Hair follicle dermal papilla cell (primary cell): ENCODE measurements at places on chromosomes 1 and 21. TPM values are rescaled to one million over a fixed set of nuclear protein-coding genes. Genes with fewer than 3 reads are reported as not detected.

Gene EXO1
- total RNA-seq, result 1.7 and 3.2 TPM in 2 replicates

Gene ITPKB
- total RNA-seq, result 13.8 and 14.1 TPM in 2 replicates

Gene CD101
- total RNA-seq, result 0.49 TPM in 1 of 2 replicates, not detected in the other

Gene PUSL1
- 21.9 and 27.4 TPM in 2 replicates for total RNA-seq

Gene CNTN2
- not detected in 2 replicates for total RNA-seq

Gene MARK1
- 3.5 and 6.0 TPM in 2 replicates for total RNA-seq

Gene RGS7
- 1.3 and 2.8 TPM in 2 replicates for total RNA-seq

Gene LAPTM5
- total RNA-seq, result 0.97 TPM in 2 replicates

Gene BMP8A
- 0.12 and 0.16 TPM in 2 replicates for total RNA-seq

Gene C1orf185
- not detected in 2 replicates for total RNA-seq

Gene GSTM5
- total RNA-seq, result 6.0 and 12.5 TPM in 2 replicates

Gene HSF2BP
- total RNA-seq, result 0.97 and 2.3 TPM in 2 replicates

Gene CYP4A22
- total RNA-seq, result not detected in 2 replicates

Gene COL16A1
- total RNA-seq, result 240 and 317 TPM in 2 replicates

Gene CRYAA
- not detected in 2 replicates for total RNA-seq

Gene TRAF5
- total RNA-seq, result 20.4 TPM in 2 replicates

Gene MMP23B
- total RNA-seq, result 0.24 and 0.49 TPM in 2 replicates

Gene NPPB
- total RNA-seq, result not detected in 2 replicates

Gene CD52
- not detected in 2 replicates for total RNA-seq

Gene SLAMF8
- 0.24 and 0.49 TPM in 2 replicates for total RNA-seq

Gene RFX5
- total RNA-seq, result 31.3 and 33.4 TPM in 2 replicates

Gene THAP3
- total RNA-seq, result 16.5 and 17.2 TPM in 2 replicates

Gene RAP1GAP
- total RNA-seq, result 0.16 and 0.24 TPM in 2 replicates

Gene TSPAN1
- total RNA-seq, result 0.65 and 1.2 TPM in 2 replicates

Gene ZNF695
- 0.81 and 1.5 TPM in 2 replicates for total RNA-seq

Gene VWA5B1
- not detected in 2 replicates for total RNA-seq

Gene LRIF1
- total RNA-seq, result 11.4 and 11.5 TPM in 2 replicates

Gene C1orf116
- total RNA-seq, result 0.12 and 0.16 TPM in 2 replicates

Gene KIAA1614
- 15.4 and 21.6 TPM in 2 replicates for total RNA-seq

Gene LGR6
- total RNA-seq, result 0.12 and 0.16 TPM in 2 replicates

Gene NUDT4B
- 34.7 and 51.4 TPM in 2 replicates for total RNA-seq

Gene RABIF
- 7.2 and 7.6 TPM in 2 replicates for total RNA-seq

Gene NCAM2
- 1.3 and 2.4 TPM in 2 replicates for total RNA-seq

Gene SPRR1B
- total RNA-seq, result not detected in 2 replicates

Gene CELA3B
- total RNA-seq, result not detected in 2 replicates

Gene PRDM15
- 3.8 and 7.3 TPM in 2 replicates for total RNA-seq

Gene CD53
- total RNA-seq, result not detected in 2 replicates

Gene LRRC71
- total RNA-seq, result under 0.01 TPM in 1 of 2 replicates, not detected in the other

Gene RCSD1
- total RNA-seq, result 0.12 TPM in 1 of 2 replicates, not detected in the other

Gene MX2
- total RNA-seq, result 7.9 and 16.1 TPM in 2 replicates

Gene INKA2
- 1.6 and 2.4 TPM in 2 replicates for total RNA-seq

Gene PLPPR4
- total RNA-seq, result 4.6 and 8.8 TPM in 2 replicates

Gene NIPAL3
- total RNA-seq, result 80.2 and 119 TPM in 2 replicates

Gene IL6R
- 25.7 and 29.7 TPM in 2 replicates for total RNA-seq

Gene AMY2A
- not detected in 2 replicates for total RNA-seq

Gene CPT2
- total RNA-seq, result 16.6 and 20.1 TPM in 2 replicates

Gene OR14I1
- total RNA-seq, result not detected in 2 replicates

Gene OR2T35
- total RNA-seq, result not detected in 2 replicates

Gene PTCH2
- 0.24 and 0.32 TPM in 2 replicates for total RNA-seq

Gene TPTE
- total RNA-seq, result not detected in 2 replicates

Gene INSRR
- under 0.01 TPM in 2 replicates for total RNA-seq

Gene OLFML2B
- 84.0 and 126 TPM in 2 replicates for total RNA-seq

Gene ARHGAP30
- not detected in 2 replicates for total RNA-seq

Gene RGS18
- not detected in 2 replicates for total RNA-seq

Gene OR2T29
- not detected in 2 replicates for total RNA-seq
